ENCODE measurements at places on chromosomes 6 and 20. TPM values are rescaled to one million over a fixed set of nuclear protein-coding genes. Genes with fewer than 3 reads are reported as not detected.

PHACTR3 gene
- total RNA-seq: not detected

- no peaks in the 10 kb centered on the region for H3K36me3 ChIP-seq
- DNase-seq: peak; percentile 6
- no peak overlapping the region for H3K4me3 ChIP-seq
- peaks cover 5% of the 10 kb centered on the region for H3K4me1 ChIP-seq
- H3K27ac ChIP-seq: no peak overlapping the region
- H3K27me3 ChIP-seq: peaks cover 55% of the 10 kb centered on the region
Measured at GRCh38 chr20:9516234-9516871, 2.0 kb downstream of the LAMP5 start.

DNA sequence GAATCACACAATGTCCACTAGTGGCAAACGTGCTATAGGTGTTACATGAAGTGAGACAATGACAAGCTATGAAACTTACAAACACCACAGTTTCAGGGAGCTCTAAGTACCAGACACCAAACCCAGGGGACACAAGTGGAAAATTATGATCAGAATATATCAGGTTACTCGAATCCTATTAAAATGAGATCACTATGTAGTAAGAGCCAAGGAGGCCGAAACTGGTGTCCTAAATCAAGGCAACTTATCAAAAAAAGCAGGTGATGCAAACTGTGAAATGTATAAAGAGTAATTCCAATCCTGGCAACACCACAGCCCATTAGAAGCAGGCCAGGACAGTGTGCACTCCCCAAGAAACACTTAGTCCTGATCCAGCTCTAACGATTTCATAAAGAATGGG lies 100.3 kb downstream of the ARHGAP18 start:
- H3K27me3 ChIP-seq: no peaks in the 10 kb centered on the region
- H3K4me3 ChIP-seq: no peak overlapping the region
- no peaks in the 10 kb centered on the region for H3K4me1 ChIP-seq
- no peak overlapping the region for H3K27ac ChIP-seq
- peaks cover 10% of the 10 kb centered on the region for H3K36me3 ChIP-seq

- no peaks in the 10 kb centered on the region for H3K4me1 ChIP-seq
- H3K4me3 ChIP-seq: no peak overlapping the region
- no peaks in the 10 kb centered on the region for H3K27me3 ChIP-seq
- no peak for DNase-seq
- no peak overlapping the region for H3K27ac ChIP-seq
Measured at GRCh38 chr6:340991-341827, 48.9 kb downstream of the DUSP22 start.

SLC16A10 gene
- not detected for total RNA-seq

DNA sequence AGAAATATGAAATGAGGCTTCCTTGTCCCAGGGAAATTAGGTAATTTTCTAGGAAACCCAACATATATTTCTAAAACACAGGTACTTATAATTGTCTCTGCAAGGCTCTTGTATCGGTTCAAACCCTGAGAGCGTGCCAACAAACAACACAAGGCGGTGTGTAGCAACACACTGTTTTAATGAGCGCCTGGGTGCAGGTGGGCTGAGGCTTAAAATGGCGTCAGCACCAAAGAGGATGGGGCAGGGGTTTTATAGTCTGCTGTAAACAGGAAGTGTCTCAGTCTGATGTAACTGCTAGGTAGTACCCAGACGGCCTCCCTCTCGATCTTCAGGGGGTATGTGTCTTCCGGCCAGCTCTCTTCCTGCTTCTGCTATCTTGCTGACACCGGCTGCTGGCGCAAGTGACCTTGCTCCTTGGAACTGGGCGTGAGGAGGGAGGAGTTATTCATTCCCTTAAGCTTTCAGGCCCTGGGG lies 69.7 kb downstream of the EPB41L2 start:
- H3K36me3 ChIP-seq: no peaks in the 10 kb centered on the region

DNA sequence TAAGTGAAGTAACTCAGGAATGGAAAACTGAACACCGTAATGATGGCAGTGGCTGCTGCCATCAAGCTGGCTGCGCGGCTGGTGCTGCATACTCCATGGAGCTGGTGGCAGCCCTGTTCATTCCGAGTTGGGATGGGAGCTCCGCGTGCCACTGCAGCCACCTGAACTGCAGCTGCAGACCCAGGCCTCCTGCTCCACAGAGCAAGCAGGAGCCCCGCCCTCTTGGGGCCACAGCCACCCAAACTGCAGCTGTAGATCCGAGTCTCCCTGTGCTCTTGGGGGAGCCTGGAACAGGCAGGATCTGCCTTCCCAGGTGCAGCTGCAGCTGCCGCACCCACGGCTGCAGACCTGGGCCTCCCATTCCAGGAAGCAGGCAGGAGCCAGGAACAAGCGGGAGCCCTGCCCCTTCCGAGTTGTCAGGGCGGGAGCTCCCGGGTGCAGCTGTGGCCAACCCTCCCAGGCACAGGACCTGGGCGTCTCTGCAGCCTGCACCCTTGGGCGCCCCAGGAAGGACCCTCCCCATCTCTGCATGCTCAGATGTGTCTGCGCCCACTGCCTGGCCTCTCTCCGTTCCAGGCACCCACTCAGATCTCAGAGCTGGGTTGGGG lies 120.2 kb downstream of the GMPR start:
- no peaks in the 10 kb centered on the region for H3K27me3 ChIP-seq
- no peak for DNase-seq
- no peak overlapping the region for H3K27ac ChIP-seq
- H3K4me1 ChIP-seq: peaks cover 10% of the 10 kb centered on the region

DNA sequence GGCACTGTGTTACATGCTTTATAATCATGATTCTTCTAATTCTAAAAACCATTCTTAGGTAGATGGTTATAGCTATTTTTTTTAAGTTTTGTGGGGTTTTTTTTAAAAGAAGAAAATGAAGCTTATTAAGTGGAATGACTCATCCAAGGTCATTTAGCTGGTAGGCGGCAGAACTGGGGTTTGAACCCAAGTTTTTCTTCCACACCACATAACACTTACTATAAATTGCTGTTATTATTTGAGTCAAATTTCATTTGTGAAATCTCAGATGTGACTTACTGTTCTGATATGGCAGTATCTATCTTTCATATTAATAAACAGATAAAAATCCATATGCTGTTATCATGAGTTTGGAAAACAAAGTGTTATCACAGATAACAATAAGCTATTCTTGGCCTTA lies 10.4 kb upstream of the COL10A1 start:
- no peaks in the 10 kb centered on the region for H3K36me3 ChIP-seq
- no peaks in the 10 kb centered on the region for H3K27me3 ChIP-seq
- no peak overlapping the region for H3K4me3 ChIP-seq
- no peak for DNase-seq

COX4I2 gene
- total RNA-seq: not detected

CENPB gene
- total RNA-seq: 90.3 TPM

DNA sequence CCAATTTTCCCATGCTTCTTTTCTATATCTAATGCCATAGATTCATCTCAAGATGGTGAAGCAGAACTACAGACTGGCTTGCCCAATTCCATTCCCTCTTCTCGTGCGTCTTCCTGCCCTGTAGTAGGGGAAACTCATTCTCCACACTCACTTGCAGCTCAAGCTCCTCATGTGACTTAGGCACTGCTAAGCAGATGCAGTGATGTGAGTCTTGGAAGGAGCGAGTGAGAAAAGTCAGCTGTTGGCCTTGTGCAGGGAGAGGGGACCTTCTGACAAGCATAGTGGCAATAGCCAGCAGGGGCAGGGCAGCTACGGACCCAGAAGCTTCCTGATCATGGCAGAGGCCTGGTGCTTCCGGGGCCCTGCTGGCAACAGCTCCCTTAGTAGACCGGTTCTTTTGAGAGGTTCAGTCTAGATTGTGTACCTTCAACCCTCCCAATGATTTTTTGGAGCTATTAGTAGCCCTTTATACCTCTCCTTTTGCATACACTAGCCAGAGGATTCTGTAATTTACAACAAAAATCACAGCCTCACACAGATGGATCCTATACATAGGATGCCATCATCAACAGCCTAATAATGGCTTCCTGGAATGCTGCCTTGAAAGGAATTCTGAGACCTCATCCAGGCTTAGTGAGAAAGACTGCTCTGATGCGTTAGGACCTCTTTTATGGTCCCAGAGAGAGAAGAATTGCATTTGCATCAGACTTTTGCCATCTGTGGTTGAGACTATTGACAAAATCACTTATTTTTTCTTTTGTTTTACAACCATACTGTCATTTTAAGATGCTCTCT lies 121.5 kb upstream of the RIPOR2 start:
- no peak for DNase-seq
- no peak overlapping the region for H3K4me3 ChIP-seq
- peaks cover 5% of the 10 kb centered on the region for H3K4me1 ChIP-seq
- H3K36me3 ChIP-seq: no peaks in the 10 kb centered on the region

TTK gene
- 23.6 TPM for total RNA-seq

OPRM1 gene
- total RNA-seq: not detected

MMP24 gene
- total RNA-seq: 0.32 TPM

DNA sequence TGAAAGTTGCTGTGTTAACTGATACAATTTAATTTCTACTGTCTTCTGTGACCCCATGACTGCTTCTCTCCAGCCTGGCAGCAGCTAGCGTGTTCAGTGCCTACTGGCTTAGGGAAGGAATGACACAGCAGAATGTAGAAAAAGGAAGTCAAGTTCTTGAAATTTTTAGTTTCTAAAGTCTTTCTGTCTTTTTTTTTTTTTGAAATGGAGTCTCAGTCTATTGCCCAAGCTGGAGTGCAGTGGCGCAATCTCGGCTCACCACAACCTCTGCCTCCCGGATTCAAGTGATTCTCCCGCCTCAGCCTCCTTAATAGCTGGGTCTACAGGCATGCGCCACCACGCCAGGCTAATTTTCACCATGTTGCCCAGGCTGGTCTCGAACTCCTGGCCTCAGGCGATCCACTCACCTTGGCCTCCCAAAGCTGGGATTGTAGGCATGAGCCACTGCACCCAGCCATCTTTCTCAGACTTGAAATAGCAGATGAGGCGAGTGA lies 39.3 kb downstream of the PCNA start:
- no peak for DNase-seq
- H3K27ac ChIP-seq: no peak overlapping the region
- no peak overlapping the region for H3K4me3 ChIP-seq
- H3K36me3 ChIP-seq: no peaks in the 10 kb centered on the region
- peaks cover 9% of the 10 kb centered on the region for H3K4me1 ChIP-seq

LGSN gene
- not detected for total RNA-seq

- H3K4me3 ChIP-seq: no peak overlapping the region
- peaks cover 6% of the 10 kb centered on the region for H3K27me3 ChIP-seq
Measured at GRCh38 chr20:11352041-11352440, 565.7 kb upstream of the BTBD3 start.

GJA10 gene
- not detected for total RNA-seq

DNA sequence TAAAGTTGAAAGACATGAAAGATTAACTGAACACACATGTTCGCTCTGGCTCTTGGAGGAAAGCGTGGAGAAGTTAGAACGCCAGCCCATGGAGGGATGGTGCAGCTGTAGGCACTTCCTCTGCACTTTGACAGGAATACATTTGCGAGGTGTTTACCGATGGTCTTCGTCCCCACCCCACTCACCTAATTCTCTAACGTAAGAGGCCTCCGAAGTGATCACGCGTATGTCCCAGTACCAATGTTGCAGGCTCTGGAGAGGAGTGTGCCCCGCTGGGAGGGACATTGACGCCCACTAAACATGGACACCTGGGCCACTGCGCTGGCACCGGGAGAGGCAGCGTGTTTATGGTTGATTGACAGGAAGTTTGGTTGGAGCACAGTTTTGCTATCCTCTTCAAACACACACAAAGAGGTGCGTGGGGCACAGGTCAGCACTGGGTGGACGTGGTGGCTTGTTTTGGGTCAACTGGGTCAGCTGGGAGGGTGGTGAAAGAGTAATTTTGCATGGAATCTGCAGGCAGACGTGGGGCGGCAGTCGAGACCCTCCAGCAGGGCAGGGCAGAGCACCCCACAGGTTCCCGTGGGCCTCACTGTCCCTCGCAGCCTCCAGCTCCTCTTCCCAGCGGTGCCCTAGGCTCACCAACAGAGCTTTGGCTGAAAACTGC lies 110.1 kb downstream of the DLL1 start:
- H3K27me3 ChIP-seq: no peaks in the 10 kb centered on the region
- no peak for DNase-seq
- no peaks in the 10 kb centered on the region for H3K36me3 ChIP-seq
- H3K27ac ChIP-seq: no peak overlapping the region
- H3K4me1 ChIP-seq: peaks cover 20% of the 10 kb centered on the region
- no peak overlapping the region for H3K4me3 ChIP-seq

DNA sequence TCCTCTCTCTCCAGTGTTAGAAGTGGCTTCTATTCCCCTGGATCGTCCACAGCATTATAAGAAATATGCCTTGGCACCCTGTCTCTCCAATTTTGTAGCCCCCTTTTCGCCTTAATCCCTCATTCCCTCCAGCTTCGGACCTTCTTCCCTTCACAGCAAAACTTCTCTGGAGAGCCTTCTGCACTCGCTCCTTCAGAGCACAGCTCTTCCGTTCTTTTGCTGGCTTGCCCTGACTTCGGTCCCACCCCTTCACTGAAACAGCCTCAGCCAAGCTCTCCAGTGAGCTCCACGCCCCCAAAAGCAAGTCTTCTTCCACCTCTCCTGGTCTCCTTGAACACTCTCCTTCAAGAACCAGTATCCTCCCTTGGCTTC lies 134.7 kb upstream of the RNF24 start:
- no peaks in the 10 kb centered on the region for H3K27me3 ChIP-seq
- H3K36me3 ChIP-seq: no peaks in the 10 kb centered on the region
- peak overlapping the region; percentile 2 for H3K4me3 ChIP-seq
- H3K27ac ChIP-seq: no peak overlapping the region

DNA sequence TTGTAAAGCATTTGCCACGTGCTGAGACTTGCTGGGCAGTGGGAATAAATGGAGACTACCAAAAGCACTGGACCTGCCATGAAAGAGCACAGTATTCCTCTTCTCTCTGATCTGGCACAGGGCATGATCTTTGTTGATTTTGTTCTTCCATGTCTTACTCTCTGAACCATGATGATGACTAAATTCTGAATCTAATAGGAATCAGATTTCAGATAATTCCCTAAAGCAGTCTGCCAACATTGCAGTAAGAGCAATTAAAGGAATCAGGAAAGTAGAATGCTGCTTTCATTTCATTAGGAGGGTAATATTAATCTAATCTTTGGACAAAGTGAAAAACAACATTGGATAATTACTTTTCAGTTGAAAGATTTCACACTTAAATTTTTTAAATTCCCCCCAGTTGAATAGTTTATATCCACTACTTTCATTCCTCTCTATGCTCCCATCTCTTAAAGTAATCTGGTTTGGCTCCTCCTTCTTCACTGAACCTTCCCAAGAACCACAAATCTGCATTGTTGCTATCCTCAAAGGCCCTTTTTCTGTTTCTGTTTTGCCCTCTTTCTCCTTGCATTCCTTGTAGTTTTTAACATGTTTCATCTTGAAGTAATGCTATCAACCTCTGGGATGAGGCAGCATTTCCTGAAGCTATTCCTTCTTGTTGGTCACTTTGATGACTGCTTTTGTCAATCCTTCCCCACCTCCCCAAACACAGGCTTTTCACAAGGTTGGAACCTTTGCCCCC lies 243.2 kb upstream of the TENT5A start:
- no peaks in the 10 kb centered on the region for H3K36me3 ChIP-seq
- H3K4me3 ChIP-seq: no peak overlapping the region
- no peak overlapping the region for H3K27ac ChIP-seq
- no peak for DNase-seq

- H3K36me3 ChIP-seq: no peaks in the 10 kb centered on the region
- H3K27ac ChIP-seq: no peak overlapping the region
- H3K4me1 ChIP-seq: no peaks in the 10 kb centered on the region
- no peaks in the 10 kb centered on the region for H3K27me3 ChIP-seq
- DNase-seq: no peak
Measured at GRCh38 chr6:20170455-20171148, 41.7 kb downstream of the MBOAT1 start.

Data from endothelial cell of umbilical vein (primary cell).